Right atrium auricular region (tissue), 2 donors: ENCODE measurements at places on chromosomes 1 and 21. TPM values are rescaled to one million over a fixed set of nuclear protein-coding genes. Genes with fewer than 3 reads are reported as not detected.

- no peak for DNase-seq
Measured at GRCh38 chr1:152513081-152513480, 1.2 kb upstream of the CRCT1 start.

GRCh38 chr1:85756864-85757263, 48.6 kb upstream of the ZNHIT6 start:
- DNase-seq, result no peak

DNA sequence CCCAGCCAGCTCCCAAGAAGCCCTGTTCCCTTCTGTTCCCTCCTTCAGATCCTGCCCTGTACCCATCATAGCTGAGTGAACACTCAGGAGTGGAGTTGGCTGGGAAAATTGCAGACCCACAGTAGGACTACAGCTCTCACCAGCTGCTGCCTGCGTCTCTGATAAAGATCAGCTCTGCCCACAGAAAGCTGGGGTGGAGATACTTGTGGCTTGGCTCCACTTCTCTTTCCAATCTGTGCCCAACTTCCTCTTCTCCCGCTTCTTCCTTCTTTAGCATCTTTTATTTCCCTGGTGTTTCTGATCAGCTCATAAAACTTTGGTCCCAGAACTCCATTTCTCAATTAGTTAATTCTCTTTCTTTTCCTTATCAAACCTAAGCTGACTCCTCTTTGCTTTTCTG, 5.5 kb upstream of the CD1A start:
- DNase-seq, result no peak

DNA sequence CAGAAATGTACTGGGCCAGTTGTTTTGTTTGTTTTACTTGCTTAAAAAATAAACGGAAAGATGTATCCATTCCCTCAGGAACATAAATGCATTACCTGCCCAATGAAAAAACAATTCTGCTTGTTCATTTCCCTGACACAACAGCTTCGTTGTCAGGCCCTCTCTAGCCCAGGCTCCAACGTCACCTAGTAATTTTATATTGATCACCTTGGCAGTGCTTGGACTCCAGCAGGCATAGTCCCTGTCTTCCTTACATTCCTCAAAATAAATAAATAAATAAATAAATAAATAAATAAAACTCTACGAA, 1.2 kb downstream of the CEP170 start:
- no peak for DNase-seq

Gene SSBP3
- total RNA-seq, result 15.2 TPM
